Activated T-helper 1 cell treated with anti-CD3 and anti-CD28 coated beads, Interleukin-2, amount 50 U/mL, for 16 hours (primary cell): ENCODE measurements at places on chromosomes 2 and 18.

- no peak for DNase-seq
Measured at GRCh38 chr18:46275370-46275769, 171.2 kb downstream of the HAUS1 start.

DNA sequence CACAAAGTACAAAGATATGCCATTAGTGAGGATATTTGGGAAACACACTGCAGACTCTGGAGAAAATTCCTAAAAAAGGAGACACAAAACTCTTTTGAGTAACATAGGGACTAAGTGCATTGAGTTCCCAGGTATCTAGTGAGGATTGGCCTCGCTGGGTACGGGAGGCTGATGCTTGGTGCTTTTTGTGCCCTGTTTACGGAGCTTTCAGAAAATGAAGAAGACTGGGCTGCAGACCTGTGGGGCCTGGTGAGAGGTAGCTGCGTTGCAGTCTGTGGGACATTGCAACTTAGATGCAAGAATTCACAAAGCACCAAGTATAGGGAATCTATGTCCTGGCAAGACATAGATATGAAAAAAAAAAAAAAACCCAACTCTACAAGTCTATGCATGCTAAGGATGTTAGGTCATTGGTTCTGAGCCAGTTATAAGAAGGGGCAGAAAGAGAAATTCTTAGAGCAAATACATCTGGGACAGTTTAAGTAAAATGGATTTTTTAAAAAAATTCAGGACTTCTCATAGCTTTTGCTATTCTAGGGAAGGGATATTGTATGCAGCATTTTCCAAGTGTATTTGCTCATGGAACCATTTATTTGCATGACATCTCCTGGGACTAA lies 156.0 kb downstream of the SLC4A3 start:
- no peak for DNase-seq

- no peak for DNase-seq
Measured at GRCh38 chr2:27306573-27307286, 1.5 kb downstream of the UCN start.

DNA sequence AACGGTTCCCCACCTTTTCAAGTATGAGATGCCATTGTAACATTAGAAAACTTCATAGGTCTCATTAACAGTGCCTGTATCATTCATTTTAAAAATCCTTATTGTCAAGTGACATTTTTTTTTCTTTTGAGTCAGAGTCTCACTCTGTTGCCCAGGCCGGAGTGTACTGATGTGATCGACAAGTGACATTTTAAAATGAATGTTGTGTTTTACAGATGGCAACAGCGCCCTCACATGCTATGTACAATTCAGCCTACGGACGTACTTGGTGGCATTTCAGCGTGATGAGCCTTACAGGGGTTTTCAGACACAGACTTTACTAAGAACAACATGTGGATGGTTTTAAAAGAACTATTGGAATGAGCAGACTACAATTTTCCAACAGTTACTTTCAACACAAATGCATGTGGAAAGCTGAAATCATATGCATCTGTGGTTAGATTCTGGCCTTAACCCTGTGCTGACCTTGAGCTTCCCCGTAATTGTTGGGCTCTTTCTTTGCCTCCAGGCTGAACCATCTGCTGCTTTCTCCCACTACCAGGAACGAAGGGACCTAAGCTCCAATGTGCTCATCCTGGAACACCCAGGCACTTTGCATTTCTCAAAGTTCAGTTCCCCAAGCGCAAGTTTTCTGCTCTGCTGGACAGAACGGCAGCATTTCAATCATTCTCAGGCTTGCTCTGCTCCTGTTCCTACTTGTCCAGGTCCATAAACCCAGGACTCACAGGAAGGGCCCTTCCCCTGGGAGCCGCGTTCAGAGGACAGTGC lies 119.9 kb upstream of the NDUFV2 start:
- no peak for DNase-seq
